ENCODE measurements at places on chromosomes 1 and 21.

GRCh38 chr1:234089396-234089795, 184.9 kb downstream of the SLC35F3 start:
- DNase-seq: no peak

- DNase-seq: no peak
These were observed 15.0 kb downstream of the SPRTN start for GRCh38 chr1:231353086-231353485.

DNA sequence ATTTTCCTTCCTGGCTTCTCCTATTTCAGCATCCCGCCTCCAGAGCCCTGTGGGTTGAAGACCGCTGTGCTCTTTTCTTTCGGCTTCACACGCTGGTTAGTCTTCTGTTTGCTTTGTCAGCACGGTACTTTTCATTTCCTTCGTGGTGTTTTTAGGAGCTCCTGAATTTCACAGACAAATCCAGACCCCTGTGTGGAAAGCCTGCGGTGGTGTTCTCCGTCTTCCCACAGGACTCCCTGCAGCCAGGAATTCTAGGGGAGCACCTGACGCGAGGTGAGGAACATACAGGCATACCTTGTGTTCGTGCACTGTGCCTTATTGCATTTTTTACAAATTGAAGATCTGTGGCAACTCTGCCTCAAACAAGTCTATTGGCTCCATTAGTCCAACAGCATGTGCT, 210.2 kb upstream of the MAP1LC3C start:
- DNase-seq: no peak

- no peak for DNase-seq
These were observed 42.2 kb upstream of the COG2 start for GRCh38 chr1:230599926-230600656.

GRCh38 chr1:221712776-221713431, 29.0 kb downstream of the DUSP10 start:
- DNase-seq: no peak
